ENCODE measurements at places on chromosomes 7 and 10.

DNA sequence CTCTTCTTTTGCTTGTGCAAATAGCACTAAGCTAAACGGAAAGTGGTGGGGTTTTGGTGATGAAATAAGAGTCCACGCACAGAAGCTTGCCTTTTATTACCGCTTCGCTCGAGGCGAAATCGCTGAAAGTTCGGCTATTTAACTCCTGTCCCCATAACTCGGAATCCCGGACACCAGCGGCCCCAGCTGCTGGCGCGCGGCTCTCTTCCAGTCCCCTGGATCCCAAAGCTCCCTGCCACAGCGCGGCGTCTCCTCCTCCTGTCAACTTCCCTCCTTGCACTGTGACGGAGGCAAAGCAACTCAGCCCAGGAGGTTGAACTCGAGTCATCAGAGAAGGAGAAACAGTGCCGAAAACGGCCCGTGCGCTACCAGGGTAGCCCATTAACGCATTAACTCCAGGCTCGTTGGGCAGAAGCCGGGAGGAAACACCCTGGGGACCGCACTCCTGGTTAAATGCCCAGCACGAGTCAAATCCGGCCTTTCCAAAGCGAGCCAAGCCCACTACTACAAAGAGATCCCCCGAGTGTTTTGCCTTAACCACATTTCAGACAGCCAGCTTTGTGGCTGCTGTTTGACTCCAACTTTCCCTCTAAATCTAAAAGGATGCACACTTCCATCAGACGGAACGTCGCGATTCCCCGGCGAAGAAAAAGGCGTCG lies 1.3 kb downstream of the SEMA3D start:
- no peak for DNase-seq

DNA sequence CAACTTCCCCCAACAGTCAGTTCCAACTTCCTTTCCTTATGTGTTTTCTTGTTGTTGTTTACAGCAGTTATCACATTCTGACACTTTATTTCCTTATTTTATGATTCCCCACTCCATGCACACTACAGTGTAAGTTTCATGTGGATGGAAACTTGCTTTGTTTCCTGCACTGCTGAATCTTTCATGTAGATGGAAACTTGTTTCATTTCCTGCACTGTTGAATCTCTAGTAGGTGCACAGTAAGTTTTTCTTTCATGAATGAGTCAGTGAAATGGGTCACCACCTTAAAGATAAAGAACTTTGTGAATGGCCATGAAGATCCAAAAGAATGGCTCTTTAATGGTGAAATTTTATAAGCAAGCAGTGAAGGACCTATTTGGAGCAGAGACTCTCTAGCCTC lies 61.4 kb downstream of the SHOC2 start:
- DNase-seq, result no peak

GRCh38 chr7:83504330-83504729 lies 144.6 kb downstream of the SEMA3E start:
- no peak for DNase-seq

DNA sequence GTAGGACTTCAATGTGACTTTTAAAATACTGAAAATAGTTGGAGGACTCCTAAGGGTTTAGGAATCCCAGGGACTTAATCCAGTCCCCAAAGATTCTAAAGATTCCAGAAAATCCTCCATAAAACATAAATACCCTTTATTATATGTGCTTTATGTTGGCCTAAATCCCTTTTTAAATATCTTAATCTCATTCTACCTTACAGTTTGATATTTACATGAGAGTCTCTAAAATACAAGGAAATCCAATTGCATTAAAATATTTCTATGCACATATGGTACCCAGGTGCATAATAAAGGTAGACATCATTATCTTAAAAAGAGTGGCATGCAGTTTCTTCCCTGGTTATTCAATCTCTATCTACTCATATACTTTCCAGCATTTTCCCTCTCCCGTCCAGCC lies 51.8 kb downstream of the BPGM start:
- no peak for DNase-seq

DNA sequence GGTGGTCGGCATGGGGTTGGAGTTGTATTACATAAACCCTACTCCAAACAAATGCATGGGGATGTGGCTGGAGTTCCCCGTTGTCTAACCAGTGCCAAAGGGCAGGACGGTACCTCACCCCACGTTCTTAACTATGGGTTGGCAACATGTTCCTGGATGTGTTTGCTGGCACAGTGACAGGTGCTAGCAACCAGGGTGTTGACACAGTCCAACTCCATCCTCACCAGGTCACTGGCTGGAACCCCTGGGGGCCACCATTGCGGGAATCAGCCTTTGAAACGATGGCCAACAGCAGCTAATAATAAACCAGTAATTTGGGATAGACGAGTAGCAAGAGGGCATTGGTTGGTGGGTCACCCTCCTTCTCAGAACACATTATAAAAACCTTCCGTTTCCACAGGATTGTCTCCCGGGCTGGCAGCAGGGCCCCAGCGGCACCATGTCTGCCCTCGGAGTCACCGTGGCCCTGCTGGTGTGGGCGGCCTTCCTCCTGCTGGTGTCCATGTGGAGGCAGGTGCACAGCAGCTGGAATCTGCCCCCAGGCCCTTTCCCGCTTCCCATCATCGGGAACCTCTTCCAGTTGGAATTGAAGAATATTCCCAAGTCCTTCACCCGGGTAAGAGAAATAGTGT lies at the start of gene CYP2E1:
Gene CYP2E1 (plus strand): TSS at position 407 of the 632 bp plus-strand sequence. CDS start 33 bp downstream, at position 440.
- no peak for DNase-seq

DNA sequence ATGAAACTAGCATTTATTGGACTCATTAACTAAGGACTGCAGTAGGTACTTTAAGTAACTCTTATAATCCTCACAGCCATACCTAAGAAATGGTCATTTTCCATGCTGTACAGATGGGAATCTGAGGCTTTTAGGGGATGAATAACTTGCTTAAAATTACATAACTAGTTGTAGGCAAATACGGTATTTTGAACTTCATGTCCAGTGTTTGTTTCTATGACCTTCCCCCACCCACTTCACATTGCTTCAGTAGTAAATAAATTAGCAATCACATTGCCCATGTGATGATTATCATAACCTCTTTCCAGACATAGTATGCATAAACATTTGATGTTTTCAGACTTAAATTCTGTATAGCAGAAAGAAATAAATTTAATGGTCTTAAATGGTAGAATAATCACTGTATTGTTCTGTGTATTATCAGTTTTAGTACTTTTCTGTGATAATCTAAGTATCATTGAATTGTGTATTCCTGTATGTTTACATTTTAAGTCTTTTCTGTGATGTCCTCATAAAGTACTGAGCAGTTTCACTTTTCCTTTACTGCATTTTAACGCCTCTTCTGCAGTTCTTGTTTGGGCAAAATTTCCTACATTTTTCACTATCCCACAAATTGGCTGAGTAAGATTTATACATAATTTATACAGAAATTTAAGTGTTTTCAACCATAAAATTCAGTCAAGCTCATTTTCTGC lies 48.3 kb downstream of the ANKIB1 start:
- DNase-seq, result no peak

GRCh38 chr7:44750921-44751571 lies 2.4 kb downstream of the ZMIZ2 start:
- DNase-seq, result no peak

DNA sequence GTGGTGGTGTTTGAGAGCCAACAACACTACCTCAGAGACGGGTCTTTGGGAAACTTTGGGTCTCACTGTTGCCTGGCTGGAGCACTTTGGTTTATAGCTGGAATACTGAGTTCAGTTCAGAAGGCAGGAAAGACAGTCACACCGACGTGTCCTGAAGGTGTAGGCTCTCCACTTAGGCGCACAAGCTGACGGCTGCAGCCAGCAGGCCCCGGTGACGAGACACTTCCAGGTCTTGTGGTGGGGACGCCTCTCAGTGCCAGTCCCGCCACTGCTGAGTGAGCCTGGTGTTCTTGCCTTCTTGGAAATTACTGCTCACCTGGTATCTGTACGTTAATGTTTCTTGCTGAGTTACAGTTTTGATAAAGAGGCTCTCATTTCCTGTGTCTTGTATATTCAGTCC lies 74.0 kb downstream of the WDR37 start:
- DNase-seq, result no peak

- no peak for DNase-seq
These were observed 31.8 kb downstream of the SMURF1 start for GRCh38 chr7:99112097-99112496.

DNA sequence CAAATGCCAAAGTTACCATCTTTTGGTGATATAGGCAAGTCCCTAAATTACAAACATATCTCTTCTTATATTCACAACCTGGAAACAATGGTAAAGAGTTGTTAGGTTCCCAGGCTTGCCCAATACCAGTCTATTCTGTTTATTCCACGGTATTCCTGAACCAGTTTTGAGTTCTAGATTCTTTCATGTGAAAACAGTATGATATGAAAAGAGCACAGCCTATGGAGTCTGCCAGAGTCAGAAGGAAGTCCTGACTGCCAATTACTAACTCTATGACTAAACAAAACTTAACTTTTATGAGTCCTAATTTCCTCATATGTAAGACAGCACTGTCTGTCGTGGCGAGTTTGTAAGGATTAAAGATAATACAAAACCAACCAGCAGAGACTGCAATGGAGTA lies 5.6 kb downstream of the ABI1 start:
- no peak for DNase-seq
